ENCODE measurements at places on chromosomes 2 and 18. TPM values are rescaled to one million over a fixed set of nuclear protein-coding genes. Genes with fewer than 3 reads are reported as not detected.

The VWA3B gene
- total RNA-seq, result not detected

The DHRS9 gene
- total RNA-seq, result not detected

The SCTR gene
- not detected for total RNA-seq

The VRK2 gene
- 39.2 TPM for total RNA-seq

The EPB41L3 gene
- total RNA-seq, result 57.3 TPM

Data from mammary microvascular endothelial cell (primary cell).